Caco-2 (cell line): ENCODE measurements at places on chromosomes 4 and X.

GRCh38 chr4:2259541-2260343, 2.2 kb downstream of the MXD4 start:
- no peak for DNase-seq

DNA sequence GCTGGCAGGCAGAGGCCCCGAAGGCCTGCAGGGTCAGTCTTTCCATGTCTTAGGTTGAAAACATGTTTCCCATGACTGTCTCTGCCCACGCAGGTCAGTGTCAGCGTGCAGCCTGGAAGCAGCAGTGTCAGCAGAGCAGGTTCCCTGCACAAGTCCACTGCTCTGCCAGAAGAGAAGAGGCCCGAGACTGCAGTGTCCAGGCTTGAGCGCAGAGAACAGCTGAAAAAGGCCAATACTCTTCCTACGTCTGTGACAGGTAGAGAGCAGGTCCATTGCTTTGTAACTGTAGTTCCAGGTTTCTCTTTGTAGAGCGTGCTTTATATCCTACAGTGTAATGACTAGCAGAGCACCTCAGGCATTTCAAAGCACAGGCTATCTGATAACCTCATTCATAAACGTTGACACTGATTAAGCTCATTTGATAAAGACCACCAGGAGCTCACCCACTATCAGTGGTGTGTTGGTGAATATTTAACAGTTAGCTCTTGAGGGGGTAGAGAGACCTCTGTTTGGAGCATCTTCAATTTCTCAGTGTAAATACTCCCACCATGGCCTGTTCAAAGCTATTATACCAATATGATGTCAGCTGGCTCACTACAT, 63.2 kb downstream of the AASDH start:
- DNase-seq, result no peak

DNA sequence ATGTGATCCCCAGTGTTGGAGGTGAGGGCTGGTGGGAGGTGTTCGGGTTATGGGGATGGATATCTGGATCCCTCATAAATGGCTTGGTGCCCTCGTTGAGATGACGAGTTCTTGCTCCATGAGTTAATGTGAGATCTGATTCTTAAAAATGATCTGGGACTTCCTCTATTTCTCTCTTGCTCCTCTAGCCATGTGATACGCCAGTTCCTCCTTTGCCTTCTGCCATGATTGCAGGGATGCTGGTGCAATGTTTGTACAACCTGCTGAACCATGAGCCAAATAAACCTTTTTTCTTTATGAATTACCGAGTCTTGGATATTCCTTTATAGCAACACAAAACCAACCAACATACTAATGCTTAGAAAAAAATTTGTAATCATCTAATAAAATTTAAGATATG, 56.6 kb downstream of the STAP1 start:
- no peak for DNase-seq

- DNase-seq, result no peak
Measured at GRCh38 chr4:183588169-183588675, 70.8 kb downstream of the RWDD4 start.

- no peak for DNase-seq
Measured at GRCh38 chr4:39812500-39812899, 114.6 kb downstream of the UBE2K start.
